ENCODE measurements at places on chromosomes 7 and 10. TPM values are rescaled to one million over a fixed set of nuclear protein-coding genes. Genes with fewer than 3 reads are reported as not detected.

DNA sequence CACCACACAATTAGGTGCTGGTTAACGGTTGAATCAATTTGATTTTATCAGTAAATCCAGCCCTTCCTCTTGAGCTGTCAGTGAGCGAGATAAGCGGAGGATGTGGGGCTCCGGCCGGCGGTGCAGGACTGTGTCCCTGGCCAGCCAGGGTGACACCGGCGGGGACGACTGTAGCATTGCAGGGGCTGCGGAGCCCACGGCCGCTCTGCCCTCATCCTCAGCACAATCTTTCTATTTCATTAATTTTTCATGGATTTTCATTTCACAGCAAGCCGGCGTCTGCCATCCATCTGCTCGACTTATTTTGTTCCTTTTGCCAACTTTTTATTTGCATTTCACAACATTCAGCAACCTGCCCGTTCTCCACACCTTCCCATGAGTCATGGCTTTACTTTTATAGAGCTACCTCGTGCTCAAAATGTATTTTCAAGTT lies 4.7 kb downstream of the ADARB2 start:
- no peak for ATAC-seq

DNA sequence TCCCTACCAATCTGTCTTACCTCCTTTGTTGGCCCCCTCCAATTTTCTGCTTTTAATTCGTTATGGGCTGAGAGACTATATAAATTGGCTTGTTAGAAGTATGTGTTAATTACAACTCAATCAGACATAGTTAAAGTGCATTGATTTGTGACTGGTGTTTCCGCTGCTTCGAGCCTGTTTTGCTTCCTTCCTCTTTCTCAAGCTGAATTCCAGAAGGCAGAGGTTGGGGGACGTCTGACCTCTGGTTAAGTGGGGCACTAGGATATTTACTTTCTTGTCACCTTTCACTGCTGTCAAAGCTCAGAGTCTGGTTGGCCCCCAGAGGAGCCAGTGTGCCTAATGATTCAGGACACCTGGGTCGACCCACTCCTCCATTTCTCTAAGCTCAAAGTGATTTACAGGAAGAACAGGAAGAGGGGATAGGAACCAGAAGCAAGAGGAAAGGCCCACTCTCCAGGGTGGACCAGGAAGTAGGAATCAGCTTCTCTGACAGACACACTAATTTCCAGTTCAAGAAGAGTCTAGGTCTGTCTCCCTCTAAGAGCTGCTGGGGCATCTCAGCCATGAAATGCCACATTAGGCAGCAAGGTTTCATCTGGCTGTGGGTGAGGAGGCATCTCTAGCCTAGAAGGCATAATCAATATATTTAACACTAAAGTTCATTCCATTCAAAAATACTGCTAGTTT lies 397.2 kb upstream of the NPVF start:
- ATAC-seq = no peak

DNA sequence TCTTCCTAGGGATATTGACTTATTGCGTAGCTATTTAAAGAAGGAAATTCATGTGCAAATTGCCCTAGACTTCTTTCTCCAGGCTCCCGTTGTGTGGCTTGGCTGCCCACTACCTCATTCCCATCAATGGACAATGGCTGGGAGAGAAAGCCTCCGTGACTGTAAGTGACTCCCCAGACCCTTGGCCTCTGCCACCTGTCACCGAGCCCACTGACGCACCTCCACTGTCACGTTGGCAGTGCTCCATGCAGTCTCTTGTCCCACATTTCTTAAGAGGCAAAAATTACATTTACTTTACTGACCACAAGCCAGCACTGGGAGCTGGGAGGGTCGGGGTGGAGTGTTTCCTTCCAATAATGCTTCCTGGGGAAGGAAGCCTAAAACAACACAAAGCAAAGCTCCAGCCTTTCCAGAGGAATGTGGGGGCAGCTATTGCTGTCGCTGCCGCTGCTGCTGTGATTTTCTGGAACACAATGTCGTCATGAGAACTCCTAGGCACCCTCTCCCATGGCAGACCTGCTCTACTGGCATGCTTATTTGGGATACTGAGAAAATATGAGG lies 89.7 kb upstream of the STEAP1B start:
- ATAC-seq = no peak

- ATAC-seq = peak; percentile 44
These were observed 435.8 kb upstream of the MGMT start for GRCh38 chr10:129030996-129031843.

GRCh38 chr10:131843089-131843595 lies 57.7 kb upstream of the PPP2R2D start:
- ATAC-seq = no peak

FANK1 gene
- 1.2 TPM for total RNA-seq

CREB5 gene
- 0.02 TPM for total RNA-seq

INHBA gene
- total RNA-seq = not detected

SUFU gene
- total RNA-seq = 16.2 TPM
